Activated CD4-positive, CD25-positive, alpha-beta regulatory T cell treated with anti-CD3 and anti-CD28 coated beads, Interleukin-2, amount 50 U/mL, for 16 hours (primary cell): ENCODE measurements at places on chromosomes 12 and 14.

DNA sequence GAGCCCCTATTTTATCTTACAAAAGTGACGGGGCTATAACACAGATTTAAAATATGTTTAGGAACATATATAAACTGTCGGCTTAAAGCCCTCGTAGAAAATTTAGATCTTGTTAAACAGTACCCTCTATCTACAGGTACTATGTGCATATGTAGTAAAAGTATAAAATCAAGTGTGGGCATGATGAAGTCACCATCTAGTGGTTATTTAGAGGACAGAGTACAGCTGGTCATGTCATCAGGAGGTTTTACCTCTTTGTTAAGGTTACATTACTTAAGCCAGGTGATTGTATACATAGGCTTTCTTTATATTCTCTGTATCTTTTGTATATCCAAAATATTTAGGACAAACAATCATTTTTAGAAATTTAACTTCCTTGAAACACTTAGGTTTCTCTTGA lies 18.2 kb upstream of the TNS2 start:
- DNase-seq, result no peak

- DNase-seq, result no peak
Measured at GRCh38 chr14:81301813-81302212, 81.1 kb upstream of the GTF2A1 start.

DNA sequence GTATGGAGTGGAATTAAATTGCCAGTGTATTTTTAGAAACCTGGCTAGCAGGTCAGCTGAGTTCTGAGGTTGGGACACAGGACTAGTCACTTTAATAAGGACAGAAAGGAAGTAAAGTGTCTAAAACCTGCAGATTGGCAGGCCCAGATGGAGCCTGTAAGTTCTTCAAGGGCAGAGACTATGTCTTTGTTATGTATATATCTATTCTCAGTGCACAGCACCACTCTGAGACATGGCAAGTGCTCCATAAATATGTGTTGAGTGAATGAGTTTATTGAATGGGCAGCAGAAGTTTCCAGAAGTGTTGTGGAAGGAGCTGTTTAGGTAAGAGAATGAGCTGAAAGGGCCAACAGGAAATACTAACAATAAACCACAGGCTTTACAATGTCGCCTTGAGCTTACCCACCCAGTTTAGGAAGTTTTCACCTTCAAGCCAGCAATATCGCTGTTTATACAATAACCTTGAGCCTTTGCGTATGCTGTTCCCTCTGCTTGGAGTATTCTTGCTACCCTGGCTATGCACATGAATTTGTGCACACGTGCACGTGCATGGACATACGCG lies 109.5 kb upstream of the TMPO start:
- DNase-seq, result no peak

DNA sequence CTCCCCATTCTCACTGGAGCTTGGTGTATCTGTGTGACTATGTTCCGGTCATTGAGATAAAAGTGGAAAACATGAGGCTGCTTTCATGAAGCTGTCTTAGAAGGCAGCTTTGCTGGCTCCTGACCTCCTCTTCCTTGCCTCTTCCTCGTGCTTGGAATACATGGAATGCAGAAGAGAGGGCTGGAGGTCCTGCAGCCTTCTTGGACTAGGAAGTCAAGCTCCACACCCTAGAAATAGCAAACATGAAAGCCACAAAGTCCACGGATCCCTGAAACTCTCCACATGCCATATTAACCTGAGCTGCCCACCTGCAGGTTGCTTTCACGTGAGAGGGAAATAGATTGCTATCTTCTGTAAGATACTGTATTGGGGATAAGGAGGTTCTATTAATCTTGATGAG lies 51.0 kb downstream of the FZD10 start:
- DNase-seq, result no peak

GRCh38 chr14:94364964-94365363 lies 23.4 kb downstream of the SERPINA1 start:
- DNase-seq, result no peak

GRCh38 chr14:33691907-33692306 lies 259.0 kb downstream of the EGLN3 start:
- DNase-seq, result no peak
